Lower lobe of right lung (tissue), 2 donors: ENCODE measurements at places on chromosomes 12 and 14.
A peak's percentile ranks its signal among the peaks of the same experiment; 100 is the strongest.

DNA sequence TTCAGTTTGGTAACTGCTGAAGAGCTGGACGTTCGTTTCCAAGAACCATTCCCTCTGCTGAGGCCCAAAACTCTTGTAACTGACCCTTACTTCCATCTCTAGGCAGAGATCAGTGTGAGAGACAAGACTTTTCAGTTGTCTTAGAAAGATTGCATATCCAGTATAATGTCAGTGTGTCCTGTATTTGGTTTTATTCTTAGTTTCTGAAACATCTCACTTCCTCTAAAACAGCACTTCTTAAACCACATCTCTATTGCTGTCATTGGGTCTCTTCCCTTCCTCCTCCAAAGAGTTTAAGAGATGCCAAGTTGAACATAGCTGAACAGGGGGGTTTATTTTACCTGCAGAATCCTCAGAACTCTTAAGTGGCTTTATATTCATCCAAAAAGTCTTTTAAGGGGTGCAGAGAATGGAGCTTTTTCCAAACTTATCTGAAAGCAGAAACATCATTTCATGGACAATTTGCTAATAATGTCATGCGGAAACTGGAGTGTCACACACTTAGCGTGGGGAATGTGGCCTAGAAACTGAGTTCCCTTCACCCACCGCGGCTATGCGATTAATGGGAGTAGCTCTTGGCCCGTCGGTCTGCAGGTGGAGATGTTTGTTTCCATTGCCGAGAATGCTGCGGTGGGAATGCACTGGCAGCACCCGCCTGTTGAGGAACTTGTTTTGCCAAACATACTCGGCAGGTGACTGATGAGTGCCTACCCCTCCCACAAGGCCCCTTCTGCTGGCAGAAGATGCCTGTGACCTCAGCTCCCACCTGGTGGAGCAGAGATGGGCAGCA is 148.2 kb downstream of the ADGRD1 start:
- H3K27me3 ChIP-seq: peaks cover 8% of the 10 kb centered on the region
- DNase-seq: peak; percentile 44
- no peak overlapping the region for H3K4me3 ChIP-seq
- H3K36me3 ChIP-seq: peaks cover 24% of the 10 kb centered on the region
- peaks cover 29% of the 10 kb centered on the region for H3K4me1 ChIP-seq

GRCh38 chr12:180445-180844 is 33.5 kb downstream of the SLC6A12 start:
- peaks cover 31% of the 10 kb centered on the region for H3K4me1 ChIP-seq
- DNase-seq: peak; percentile 69
- H3K27ac ChIP-seq: no peak overlapping the region
- H3K4me3 ChIP-seq: peak overlapping the region; percentile 19
- no peaks in the 10 kb centered on the region for H3K36me3 ChIP-seq
- H3K27me3 ChIP-seq: peaks cover 4% of the 10 kb centered on the region

- no peaks in the 10 kb centered on the region for H3K27me3 ChIP-seq
- no peak for DNase-seq
- H3K27ac ChIP-seq: no peak overlapping the region
- no peaks in the 10 kb centered on the region for H3K36me3 ChIP-seq
- H3K4me3 ChIP-seq: no peak overlapping the region
Measured at GRCh38 chr14:95061317-95062093, 95.8 kb downstream of the DICER1 start.

DNA sequence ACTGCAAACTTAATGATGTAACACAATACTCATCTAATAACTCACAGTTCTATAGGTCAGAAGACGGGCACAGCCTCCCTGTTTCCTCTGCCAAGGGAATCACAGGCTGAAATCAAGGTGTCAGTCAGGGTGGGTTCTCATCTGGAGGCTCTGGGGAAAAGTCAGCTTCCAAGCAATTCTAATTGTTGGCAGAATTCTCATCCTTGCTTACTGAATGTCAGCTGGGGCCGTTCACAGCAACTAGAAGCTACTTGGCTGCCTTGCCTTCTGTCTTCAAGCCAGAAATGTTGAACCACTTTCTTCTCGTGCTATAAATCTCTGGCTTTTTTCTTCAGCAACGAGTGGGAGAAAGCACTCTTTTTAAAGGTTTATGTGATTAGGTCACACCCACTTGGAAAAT is 80.1 kb upstream of the PDZRN4 start:
- H3K27me3 ChIP-seq: no peaks in the 10 kb centered on the region
- no peaks in the 10 kb centered on the region for H3K4me1 ChIP-seq
- H3K36me3 ChIP-seq: no peaks in the 10 kb centered on the region
- DNase-seq: no peak
- H3K4me3 ChIP-seq: no peak overlapping the region

DNA sequence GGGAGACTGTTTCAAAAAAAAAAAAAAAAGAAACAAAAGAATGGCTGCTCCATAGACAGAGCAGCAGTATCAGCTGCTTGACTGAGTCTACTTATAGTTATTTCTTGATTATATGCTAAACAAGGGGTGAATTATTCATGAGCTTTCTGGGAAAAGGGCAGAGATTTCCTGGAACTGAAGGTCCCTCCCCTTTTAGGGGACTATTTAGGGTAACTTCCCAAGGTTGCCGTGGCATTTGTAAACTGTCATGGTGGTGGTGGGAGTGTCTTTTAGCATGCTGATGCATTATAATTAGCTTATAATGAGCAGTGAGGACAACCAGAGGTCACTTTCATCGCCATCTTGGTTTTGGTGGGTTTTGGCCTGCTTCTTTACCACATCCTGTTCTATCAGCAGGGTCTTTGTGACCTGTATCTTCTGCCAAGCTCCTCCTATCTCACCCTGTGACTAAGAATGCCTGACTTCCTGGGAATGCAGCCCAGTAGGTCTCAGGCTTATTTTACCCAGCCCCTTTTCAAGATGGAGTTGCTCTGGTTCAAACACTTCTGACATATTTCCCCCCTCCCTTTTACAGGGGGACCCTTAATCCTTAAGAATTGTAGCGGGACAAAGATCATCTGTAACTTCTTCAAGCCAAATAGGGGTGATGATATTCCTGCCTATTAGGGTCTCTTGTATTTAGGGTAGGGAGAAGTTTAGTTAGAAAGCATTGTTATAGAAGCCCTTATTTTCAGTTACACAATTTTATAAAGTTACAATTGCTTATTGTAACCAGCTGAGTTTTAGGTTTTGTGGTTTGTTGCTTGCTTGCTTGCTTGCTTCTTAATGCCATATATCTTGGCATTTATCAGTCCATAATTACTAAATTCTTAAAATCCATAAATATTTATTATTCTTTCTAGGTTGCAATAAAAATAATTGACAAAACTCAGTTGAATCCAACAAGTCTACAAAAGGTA is 42.5 kb downstream of the MARK3 start:
- DNase-seq: no peak
- H3K27ac ChIP-seq: no peak overlapping the region
- H3K36me3 ChIP-seq: peaks cover 8% of the 10 kb centered on the region
- peaks cover 32% of the 10 kb centered on the region for H3K4me1 ChIP-seq

- no peaks in the 10 kb centered on the region for H3K36me3 ChIP-seq
- H3K4me3 ChIP-seq: no peak overlapping the region
- no peaks in the 10 kb centered on the region for H3K27me3 ChIP-seq
- DNase-seq: no peak
- no peak overlapping the region for H3K27ac ChIP-seq
- no peaks in the 10 kb centered on the region for H3K4me1 ChIP-seq
Measured at GRCh38 chr14:42664190-42664589, 1057.5 kb downstream of the LRFN5 start.

GRCh38 chr14:94089479-94089878 is 8.4 kb downstream of the IFI27L1 start:
- H3K27me3 ChIP-seq: no peaks in the 10 kb centered on the region
- no peaks in the 10 kb centered on the region for H3K36me3 ChIP-seq
- H3K27ac ChIP-seq: no peak overlapping the region
- DNase-seq: no peak
- no peaks in the 10 kb centered on the region for H3K4me1 ChIP-seq

- peaks cover 94% of the 10 kb centered on the region for H3K4me1 ChIP-seq
- H3K27me3 ChIP-seq: no peaks in the 10 kb centered on the region
- H3K27ac ChIP-seq: peak overlapping the region; percentile 61
Measured at GRCh38 chr14:73771848-73772638, 57.9 kb upstream of the PNMA1 start.

GRCh38 chr14:97077253-97077653 is 280.1 kb downstream of the VRK1 start:
- DNase-seq: peak; percentile 47
- no peak overlapping the region for H3K27ac ChIP-seq
- H3K4me1 ChIP-seq: no peaks in the 10 kb centered on the region
- peaks cover 15% of the 10 kb centered on the region for H3K27me3 ChIP-seq
- H3K36me3 ChIP-seq: no peaks in the 10 kb centered on the region

GRCh38 chr12:13093191-13093847 is 10.1 kb downstream of the GSG1 start:
- no peak overlapping the region for H3K4me3 ChIP-seq
- no peaks in the 10 kb centered on the region for H3K36me3 ChIP-seq
- peaks cover 29% of the 10 kb centered on the region for H3K4me1 ChIP-seq
- no peak overlapping the region for H3K27ac ChIP-seq

- no peaks in the 10 kb centered on the region for H3K4me1 ChIP-seq
- peaks cover 50% of the 10 kb centered on the region for H3K36me3 ChIP-seq
Measured at GRCh38 chr14:75689012-75689411, 28.0 kb downstream of the TTLL5 start.

GRCh38 chr12:45273717-45274271 is 57.9 kb downstream of the ANO6 start:
- no peak for DNase-seq
- H3K4me1 ChIP-seq: peaks cover 23% of the 10 kb centered on the region
- H3K36me3 ChIP-seq: no peaks in the 10 kb centered on the region
- peak overlapping the region; percentile 44 for H3K27ac ChIP-seq
- H3K27me3 ChIP-seq: no peaks in the 10 kb centered on the region

DNA sequence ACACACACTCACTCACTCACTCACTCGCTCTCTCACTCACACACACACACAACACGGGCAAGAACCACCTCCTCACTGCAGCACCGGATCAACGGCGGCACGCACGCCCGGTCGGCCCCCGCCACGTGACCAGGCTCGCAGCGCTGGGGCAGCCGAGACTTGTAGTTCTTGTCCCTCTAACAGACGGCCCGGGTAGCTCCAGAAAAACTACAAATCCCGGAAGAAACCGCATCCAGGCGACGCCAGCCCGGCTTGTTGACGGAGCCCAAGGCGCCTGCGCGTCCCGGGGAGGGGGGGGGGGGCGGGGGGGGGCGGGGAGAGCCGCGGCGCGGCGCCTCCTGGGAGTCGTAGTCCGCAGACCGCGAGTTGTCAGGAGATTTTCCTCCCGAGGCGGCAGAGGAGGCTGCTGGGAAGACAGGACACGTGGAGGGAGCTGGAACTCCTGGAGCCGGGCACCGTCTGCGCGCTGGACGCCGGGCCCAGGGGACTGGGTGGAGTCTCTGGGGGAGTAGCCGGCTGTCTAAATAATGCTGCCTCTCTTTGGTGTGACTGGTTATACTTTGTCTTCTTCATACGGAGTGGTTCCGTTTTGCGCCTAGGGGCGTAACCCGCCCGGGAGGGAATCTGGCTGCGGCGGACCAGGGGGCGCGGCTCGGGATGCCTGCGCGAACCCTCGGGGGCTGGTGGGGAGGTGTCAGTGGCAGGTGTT is at the start of gene MAX:
Gene MAX (minus strand): TSS at position 77 of the 709 bp plus-strand sequence. CDS start 178 bp downstream, outside the sequence.
- H3K36me3 ChIP-seq: no peaks in the 10 kb centered on the region
- peak; percentile 99 for DNase-seq
- peaks cover 43% of the 10 kb centered on the region for H3K4me1 ChIP-seq
